ENCODE measurements at places on chromosomes 6 and 20.

- no peak for DNase-seq
These were observed 6.5 kb downstream of the HELZ2 start for GRCh38 chr20:63567386-63568169.

DNA sequence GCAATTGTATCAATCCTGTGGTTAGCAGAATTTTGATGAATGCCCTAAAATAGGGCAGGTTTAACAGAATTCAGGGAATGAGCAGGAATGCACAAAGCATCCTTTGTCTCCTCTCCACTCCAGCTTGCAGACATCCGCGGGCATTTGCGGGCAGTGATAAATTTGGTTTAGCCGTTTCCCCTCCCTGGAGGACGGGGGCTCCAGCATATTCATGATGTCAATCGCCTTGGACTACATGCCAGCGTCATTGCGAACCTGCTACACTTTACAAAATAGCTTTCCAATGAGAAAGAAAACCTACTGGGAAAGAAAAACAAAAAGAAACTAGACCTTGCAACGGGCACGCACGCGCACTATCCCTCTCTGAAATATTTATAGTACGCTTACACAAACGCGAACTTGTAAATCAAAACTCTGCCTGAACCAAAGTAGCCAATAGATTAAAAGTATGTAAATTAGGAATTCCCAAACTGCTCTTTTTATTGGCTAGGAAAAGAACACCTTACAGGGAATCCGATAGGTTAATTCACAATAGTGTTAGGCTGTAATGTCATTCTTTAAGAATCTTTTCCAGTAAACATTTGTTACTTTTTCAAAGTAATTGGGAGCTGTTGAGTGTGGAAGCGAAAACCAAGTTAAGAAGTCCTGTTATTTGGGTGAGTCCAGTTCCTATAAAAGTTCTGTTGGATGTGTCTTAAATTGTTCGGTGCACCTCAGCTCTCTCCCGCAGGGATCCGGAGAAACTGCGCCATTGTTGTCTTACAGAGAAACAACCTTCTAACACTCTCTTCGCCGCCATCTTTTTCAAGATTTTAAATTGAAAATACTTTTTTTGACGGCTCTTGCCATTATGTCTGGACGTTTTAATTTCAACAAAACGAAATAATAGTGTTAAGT lies 136.7 kb downstream of the HFE start:
- peak; percentile 92 for DNase-seq

DNA sequence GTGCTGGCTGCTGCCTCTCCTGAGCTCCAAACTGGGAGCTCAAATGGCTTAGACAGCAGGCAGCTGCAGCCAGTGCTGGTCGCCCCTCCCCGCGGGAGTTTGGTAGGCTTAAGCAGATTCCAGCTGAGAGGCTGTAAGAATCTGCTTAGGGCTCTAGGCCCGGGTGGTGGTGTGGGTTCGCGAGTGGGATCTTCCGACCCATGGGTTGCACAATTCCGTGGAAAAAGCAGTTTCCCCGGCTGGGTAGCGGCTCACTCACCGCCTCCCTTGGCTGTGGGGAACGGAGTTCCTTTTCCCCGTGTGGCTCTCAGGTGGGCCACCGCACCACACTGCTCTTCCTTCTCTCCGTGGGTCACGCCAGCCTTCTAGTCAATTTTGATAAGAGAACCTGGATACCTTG lies 232.5 kb downstream of the PKHD1 start:
- DNase-seq: no peak

GRCh38 chr6:95581073-95581472 lies 3.7 kb downstream of the MANEA start:
- DNase-seq: no peak

GRCh38 chr6:33410711-33411631 lies at the start of gene PHF1:
TSS of gene PHF1 (plus strand) at chr6:33411014. CDS start at chr6:33412264, 1,250 bp downstream.
- DNase-seq: no peak

- no peak for DNase-seq
These were observed 45.7 kb downstream of the HNF4A start for GRCh38 chr20:44400970-44401769.

DNA sequence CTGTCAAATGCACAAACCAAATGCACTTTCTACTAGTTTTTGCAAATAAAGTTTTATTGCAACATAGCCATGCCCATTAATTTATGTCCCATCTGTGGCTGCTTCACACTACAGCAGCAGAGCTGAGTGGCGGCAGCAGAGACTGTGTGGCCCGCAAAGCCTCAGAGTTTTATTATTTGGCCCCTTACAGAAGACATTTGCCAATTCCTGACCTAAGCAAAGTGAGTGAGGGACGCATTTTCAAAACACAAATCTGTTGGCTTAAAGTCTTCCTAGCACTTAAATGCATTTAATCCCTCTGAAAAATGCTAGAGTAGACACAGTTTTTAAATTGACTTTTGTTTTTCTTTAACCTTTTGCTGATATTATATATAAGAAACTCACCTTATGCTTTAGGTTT lies 126.4 kb downstream of the PHACTR3 start:
- no peak for DNase-seq

- no peak for DNase-seq
These were observed 8.4 kb downstream of the PAX1 start for GRCh38 chr20:21713901-21714296.

- no peak for DNase-seq
These were observed 17.6 kb downstream of the WRNIP1 start for GRCh38 chr6:2782825-2783187.

- no peak for DNase-seq
These were observed 245.4 kb downstream of the PTPRK start for GRCh38 chr6:128275030-128275429.

GRCh38 chr20:54416770-54417169 lies 58.6 kb upstream of the DOK5 start:
- DNase-seq: no peak

GRCh38 chr6:27617700-27618689 lies 145.1 kb upstream of the ZNF184 start:
- DNase-seq: no peak

GRCh38 chr6:120077489-120077888 lies 727.9 kb upstream of the MAN1A1 start:
- DNase-seq: no peak

- DNase-seq: no peak
These were observed 50.6 kb downstream of the SLC22A3 start for GRCh38 chr6:160398674-160399271.

DNA sequence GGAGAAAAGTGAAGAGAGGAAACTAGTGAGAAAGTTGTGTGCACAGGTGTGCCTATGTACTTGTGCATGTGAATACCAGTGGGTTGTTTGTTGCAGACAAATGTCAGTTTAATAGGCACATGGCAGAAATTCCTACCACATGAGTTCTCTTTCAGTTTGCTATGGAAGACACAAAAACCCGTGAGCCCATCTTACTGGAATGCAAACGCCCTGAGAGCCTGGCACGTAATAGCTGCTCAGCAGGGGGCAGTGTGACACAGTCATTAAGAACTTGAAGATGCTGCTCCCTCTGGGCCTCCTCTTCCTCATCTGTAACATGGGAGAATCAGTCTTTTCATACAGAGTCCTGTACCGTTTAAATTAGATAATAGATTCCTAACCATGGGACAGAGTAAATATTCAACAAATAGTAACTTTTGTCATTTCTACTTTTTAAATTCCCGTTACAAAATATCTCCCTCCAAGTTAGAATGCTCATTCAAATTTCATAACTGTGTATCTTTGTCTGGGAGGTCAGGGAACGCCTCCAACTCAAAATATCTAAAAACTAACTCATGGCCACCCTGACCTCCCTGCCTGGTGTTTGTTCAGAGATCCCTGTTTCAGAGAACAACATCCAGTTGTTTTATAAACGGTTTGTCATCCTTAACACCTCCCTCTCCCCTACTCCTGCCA lies 802.9 kb downstream of the MAFB start:
- no peak for DNase-seq

- DNase-seq: no peak
These were observed 99.9 kb downstream of the CAP2 start for GRCh38 chr6:17493286-17493685.

GRCh38 chr20:63863021-63863797 lies 1.9 kb upstream of the TPD52L2 start:
- DNase-seq: no peak

GRCh38 chr6:53161481-53162009 lies 12.9 kb upstream of the GCM1 start:
- no peak for DNase-seq

- DNase-seq: no peak
These were observed 164.8 kb upstream of the SGK1 start for GRCh38 chr6:134482593-134483270.

DNA sequence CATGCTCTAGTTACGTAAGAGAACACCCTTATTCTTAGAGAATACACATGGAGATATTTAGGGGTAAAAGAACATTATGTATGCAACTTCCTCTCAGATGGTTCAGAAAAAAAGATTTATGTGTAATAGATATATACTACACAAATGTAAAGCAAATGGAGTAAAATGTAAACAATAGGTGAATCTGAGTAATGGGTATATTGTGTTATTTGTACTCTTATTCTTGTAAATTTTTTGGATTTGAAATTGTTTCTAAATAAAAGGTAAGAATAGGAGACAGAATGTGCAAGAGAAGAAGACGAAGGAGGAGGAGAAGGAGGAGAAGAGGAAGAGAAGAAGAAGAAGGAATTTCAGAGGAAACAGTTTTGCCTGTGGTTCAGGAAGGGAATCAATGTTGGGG lies 22.5 kb upstream of the LCA5 start:
- no peak for DNase-seq

GRCh38 chr6:75126518-75126917 lies 79.3 kb downstream of the COL12A1 start:
- no peak for DNase-seq

GRCh38 chr6:155980768-155981079 lies 525.1 kb upstream of the NOX3 start:
- DNase-seq: no peak

GRCh38 chr6:31356946-31357466 lies at the start of gene HLA-B:
TSS of gene HLA-B (minus strand) at chr6:31357179. CDS start at chr6:31357158, 21 bp downstream.
- peak; percentile 78 for DNase-seq

DNA sequence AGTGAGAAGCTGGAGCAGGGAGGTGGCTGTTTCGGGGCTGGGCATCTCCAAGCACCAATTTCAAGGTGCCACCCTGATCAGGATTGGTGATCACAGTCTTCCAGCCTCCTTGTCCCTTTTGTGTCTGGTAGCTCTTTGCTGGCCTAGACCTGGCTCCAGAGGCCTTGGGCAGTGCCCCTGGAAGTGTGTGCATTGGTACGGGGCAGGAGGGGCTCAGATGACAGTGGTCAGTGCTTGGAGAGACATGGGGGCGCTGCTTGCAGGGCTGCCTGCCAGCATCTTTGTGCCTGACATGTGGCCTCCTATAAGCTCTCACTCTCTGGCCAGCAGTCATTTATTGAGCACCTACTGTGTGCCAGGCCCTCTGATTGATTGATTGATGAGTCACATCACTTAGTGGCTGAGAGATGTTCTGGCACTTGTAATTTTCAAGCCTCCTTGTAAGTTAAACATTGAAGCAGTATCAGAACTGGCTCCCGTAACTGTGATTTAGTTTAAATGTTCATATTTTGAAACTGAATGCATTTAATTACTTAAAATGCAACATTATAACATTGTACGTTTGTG lies 61.7 kb downstream of the BCAS4 start:
- DNase-seq: no peak

GRCh38 chr6:52027699-52028098 lies 59.7 kb downstream of the PKHD1 start:
- no peak for DNase-seq

DNA sequence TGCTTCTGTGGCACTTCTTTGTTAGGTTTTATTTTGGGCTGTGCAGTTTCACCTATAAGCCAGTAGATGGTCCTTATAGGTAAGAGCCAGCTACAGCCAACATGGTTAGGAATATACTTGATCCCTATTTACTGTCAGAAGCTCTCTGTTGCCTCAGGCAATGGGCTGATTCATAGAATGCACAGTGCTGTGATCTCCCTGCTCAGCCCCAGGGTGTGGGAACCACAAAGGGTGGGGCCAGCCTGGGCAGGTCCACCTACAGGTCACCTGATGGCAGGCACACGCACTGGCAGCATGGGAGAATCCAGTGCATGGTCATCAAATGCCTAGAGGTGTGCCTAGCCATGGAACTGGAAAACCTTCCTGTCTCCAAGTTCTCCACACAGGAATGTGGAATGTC lies 191.9 kb downstream of the MOXD1 start:
- no peak for DNase-seq

DNA sequence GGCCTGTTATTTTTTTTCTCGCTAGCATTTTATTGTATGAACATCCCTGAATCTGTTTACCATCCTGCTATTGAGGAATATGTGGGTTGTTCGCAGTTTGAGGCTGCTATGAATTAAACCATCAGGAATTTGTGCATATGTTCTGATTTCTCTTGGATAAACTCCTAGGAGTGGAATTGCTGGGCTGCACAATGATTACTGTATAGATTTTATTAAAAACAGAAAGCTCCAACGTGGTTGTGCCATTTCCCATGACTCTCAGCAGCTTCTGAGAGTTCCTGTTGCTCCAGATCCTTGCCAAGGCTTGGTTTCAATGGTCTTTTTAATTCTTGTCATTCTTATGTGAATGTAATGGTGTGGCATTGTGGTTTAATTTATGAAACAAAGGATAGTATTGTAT lies 75.1 kb downstream of the EDN3 start:
- DNase-seq: no peak

GRCh38 chr6:157380458-157380778 lies 572 bp upstream of the ZDHHC14 start:
- DNase-seq: no peak

- no peak for DNase-seq
These were observed 40.0 kb upstream of the MRPS10 start for GRCh38 chr6:42257614-42258013.

DNA sequence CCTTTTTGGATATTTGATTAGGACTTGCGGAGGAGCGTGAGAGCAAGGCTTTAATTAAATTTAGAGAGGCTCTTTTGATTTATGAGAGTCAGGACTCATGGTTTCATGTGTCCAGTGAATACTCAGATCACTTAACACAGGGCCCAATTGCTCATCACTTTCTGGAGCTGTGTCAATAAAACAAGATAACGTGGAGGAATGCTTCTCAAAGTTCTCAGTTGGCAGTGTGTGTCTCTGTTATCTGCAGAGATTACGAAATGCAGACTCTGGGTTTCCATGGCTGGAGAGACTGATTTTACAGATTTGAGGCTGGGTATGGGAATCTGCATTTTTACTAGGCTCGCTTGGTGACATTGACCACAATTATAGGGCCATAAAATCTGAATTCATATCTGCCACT lies 335.8 kb upstream of the FLRT3 start:
- DNase-seq: no peak

DNA sequence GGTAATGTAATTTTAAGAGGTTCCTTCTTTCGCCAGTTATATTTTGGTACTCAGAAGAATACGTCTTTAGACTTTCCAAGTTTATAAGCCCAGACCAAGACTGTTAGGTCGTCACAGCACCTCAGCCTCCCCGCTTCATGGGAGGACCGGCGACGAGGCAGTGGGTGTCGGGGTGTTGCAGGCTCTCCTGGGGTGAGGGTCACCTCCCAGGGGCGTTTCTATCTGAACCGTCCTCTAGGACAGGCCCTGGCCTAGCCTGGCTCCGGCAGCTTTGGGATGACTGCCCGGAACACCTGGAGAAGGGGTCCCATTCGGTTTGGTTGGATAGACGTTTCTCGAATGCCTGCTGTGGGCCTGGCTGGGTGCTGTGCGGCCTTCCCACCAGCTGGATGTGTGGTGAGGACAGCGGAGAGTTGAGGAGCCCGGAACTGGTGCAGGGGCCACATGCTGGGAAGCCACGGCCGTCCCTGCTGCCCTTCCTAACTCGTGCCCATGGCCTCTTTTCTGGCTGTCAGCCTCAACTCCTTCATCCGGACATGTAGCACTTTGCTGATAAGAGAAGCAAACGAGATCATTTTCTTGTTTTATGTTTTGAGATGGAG lies 1.1 kb downstream of the OSBPL2 start:
- DNase-seq: no peak
